SK-N-DZ (cell line): ENCODE measurements at places on chromosomes 13 and 19.

- no peak for DNase-seq
These were observed 147.4 kb downstream of the KDM4B start for GRCh38 chr19:5116292-5116691.

DNA sequence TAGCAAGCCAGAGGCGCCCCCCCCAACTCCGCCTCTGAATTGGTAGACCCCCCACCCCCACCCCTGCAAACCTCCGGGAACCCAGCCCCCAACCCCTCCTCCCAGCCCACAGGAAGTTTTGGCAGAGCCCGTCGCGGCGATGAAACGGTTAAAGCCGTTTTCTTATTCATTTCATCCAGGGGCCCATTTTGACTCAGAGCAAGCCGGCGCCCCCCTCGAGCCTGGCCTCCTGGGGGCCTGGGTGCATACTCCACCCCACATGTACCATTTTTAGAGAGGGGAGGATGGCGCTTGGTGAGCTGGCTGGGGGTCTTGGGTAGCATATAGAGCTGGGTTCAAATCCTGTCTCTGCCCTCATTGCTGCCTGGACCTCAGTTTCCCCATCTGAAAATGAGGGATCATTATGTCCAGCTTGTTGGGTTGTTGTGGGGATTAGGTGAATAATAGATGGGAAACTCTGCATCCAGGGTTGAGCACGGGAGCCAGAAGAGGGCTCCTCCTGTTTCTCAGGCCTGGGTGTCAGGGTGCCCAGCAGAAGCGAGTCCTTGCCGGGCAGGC, 7.9 kb upstream of the JUNB start:
- no peak for DNase-seq

DNA sequence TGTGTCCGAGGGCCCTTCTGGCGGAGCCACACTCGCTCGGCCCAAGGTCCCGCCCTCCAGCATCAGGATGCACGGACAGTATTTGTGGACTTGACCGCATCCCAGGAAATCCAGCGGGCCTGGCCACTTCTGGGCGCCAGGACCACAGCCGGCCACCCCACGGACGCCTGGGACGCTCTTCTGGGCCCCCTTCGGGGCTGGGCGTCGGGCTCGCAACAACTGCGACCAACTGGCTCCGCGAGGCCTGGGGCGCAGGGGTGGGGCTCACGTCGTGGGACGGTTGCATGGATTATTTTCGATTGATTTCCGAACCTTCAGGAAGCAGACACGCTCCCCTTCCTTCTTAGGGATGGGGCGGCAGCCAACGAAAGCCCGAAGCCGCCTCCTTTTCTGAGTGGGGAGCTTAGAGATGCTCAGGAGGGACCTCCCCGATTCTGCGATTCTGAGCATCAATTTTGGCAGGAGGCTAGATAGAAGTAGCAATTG, 521 bp upstream of the NUP58 start:
- no peak for DNase-seq

DNA sequence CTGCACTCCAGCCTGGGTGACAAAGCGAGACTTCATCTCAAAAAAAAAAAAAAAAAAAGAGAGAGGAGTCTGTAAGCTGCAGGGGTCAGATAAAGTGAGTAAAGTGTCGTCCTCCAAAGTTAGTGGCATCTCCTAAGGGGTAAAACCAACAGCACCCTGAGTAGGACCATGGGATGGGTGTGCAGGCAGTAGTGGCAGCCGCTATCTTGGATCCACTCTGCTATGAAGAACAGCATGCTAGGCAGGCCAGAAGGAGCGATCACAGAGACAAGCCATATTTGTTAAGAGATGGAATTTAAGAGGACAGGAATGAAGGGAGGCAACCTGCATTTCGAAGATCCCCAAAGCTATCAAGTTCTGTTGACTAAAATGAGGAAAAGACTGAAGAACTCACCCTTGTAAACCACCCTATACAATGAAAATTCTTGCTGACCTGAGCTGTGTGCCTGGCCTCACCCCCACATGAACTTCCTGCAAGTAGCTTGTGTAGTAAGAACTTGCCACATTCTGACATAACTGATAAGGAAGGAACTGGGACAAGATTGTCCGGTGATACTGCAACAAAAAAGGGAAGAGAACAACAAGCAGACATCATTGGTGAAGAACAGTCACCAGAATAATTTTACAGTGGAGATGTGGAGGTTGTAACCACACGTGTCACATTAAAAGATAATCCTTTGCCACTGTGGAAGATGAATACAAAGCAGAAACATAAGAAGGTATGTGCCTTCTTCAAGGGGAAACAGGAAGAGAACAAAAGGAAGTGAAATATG, 16.2 kb downstream of the DPY19L3 start:
- DNase-seq: no peak

- DNase-seq: no peak
These were observed 322.8 kb downstream of the UQCRFS1 start for GRCh38 chr19:28889941-28890670.

GRCh38 chr19:39136225-39136940, 10.8 kb downstream of the PAK4 start:
- DNase-seq: no peak

DNA sequence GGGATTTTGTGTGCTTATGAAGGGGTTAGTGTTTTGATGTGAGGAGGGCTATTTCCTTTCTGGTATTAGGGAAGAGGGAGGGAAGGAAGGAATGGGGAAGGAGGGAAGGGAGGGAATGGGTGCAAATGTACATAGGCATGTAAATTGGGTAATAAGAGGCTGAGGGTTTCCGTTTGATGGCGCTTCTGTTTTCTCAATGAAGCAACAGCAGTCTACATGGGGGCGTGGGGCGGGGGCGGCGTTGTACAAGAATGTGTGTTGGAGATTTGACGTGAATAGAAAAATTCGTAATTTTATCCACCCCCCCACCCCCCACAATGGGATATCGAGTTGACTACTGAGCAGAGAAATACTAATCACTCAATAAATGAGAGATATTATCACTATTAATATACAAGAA, 52.5 kb downstream of the PDS5B start:
- no peak for DNase-seq

- no peak for DNase-seq
These were observed 9.1 kb downstream of the FOXO1 start for GRCh38 chr13:40657307-40657706.

GRCh38 chr19:7395360-7396066, 46.8 kb downstream of the ARHGEF18 start:
- DNase-seq: no peak

DNA sequence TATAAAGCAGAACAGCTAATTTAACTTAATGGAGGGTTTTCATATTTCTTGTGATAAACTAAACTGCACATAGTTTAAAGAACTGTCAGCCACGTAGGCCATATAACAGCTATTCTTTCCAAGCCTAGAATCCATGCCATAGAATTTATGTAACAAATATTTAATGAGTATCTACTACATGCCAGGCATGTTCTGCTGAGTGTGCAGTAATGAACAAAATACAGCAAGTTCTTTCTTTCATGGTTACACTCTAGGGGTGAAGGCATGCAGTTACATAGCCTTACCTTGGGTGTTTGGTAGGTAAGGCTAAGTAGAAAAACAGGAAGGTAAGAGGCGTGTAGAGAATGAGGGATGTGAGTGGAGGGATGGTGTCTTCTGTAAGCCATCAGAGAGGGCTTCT, 4.6 kb downstream of the URI1 start:
- no peak for DNase-seq

- no peak for DNase-seq
These were observed 194.2 kb upstream of the TSHZ3 start for GRCh38 chr19:31543456-31543855.

DNA sequence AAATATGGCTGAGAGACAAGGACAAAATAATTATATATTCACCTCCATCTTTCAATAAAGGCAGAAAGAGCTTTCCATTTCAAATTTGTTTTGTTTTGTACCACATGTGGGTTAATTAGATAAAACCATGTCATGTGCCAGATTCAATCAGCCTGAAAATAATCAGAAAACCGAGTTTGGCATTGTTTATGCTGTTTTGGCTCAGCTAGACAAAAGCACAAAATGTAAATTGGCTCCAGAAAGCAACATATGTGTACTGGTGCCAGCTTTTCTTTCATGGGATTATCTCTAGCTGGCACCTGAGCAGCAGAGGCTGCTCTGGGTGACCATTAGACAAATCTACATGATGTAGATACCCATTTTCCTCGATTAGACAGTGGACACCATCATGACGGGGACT, 9.2 kb upstream of the DNAJC15 start:
- DNase-seq: peak; percentile 85

GRCh38 chr13:102402290-102402689, 442 bp upstream of the FGF14 start:
- DNase-seq: peak; percentile 95

GRCh38 chr13:110965038-110965754, 50.3 kb upstream of the ANKRD10 start:
- DNase-seq: no peak

GRCh38 chr19:10238172-10238783, 7.1 kb upstream of the S1PR2 start:
- no peak for DNase-seq

GRCh38 chr13:33236021-33236420, 49.5 kb downstream of the STARD13 start:
- no peak for DNase-seq

- DNase-seq: no peak
These were observed 35.1 kb upstream of the FBXL3 start for GRCh38 chr13:77062097-77062496.

GRCh38 chr13:102651892-102652291, 43.0 kb downstream of the METTL21C start:
- DNase-seq: no peak

DNA sequence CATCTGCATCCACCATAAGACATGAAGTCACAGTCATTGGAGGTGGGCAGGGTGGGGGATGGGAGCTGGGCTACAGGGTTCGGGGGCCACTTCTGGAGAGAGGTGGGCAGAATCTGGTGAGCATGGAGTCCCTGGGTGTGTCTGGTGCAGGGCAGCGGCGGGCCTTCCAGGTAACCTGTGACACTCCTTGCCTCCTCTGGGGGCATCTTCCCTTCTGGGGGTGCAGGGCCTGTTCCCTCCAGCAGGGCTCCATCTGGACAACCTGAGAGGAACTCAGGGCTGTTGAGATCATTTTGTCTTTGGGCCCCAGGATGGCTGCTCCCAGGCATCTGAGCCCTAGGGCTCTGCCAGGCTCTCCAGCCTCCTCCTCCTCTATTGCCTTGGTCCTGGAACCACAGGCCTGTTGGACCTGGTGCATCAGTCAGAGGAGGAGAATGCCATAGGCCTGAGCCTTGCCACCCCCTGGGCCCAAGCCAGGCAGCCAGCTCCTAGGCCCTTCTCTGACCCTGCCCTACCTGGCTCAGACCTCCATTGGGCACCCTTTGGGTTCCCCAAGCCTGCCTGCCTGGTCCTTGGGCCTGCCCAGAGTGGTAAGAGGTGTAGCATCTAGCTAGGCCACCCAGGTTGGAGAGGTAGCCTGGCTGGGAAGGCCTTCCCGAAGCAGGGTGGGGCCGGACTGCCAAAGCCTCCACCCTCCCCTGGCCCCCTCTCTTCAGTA, 13.4 kb downstream of the LYL1 start:
- DNase-seq: no peak

DNA sequence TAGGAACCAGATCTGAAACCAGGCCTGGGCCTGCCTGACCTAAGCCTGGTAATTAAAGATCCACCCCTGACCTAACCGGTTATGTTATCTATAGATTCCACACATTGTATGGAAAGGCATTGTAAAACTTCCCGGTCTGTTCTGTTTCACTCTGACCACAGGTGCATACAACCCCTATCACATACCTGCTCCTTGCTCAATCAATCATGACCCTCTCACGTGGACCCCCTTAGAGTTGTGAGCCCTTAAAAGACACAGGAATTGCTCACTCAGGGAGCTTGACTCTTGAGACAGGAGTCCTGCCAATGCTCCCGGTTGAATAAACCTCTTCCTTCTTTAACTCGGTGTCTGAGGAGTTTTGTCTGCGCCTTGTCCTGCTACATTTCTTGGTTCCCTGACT, 27.3 kb upstream of the ZNF562 start:
- DNase-seq: no peak

- no peak for DNase-seq
These were observed 13.6 kb downstream of the POLR1D start for GRCh38 chr13:27635266-27635665.

DNA sequence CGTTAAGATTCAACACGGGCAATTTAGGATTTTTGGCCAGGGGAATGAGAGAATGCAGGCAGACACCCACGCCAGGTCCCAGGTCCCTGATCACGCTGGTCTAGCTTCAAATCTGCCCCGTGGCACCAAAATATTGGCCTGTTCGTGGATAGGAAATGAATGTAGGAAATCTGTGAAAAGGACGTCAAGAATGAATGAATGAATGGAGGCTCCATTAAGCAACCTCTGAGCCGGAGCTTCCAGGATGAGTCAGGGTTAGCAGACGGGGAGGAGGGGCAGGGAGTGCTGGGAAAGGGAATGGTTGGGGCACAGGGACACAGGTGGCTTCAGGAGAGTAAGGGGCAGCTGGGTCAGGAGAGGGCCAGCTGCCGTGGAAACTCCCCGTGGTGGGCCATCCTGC, 4.2 kb downstream of the SULT2B1 start:
- DNase-seq: no peak

GRCh38 chr19:13689085-13689484, 75.2 kb upstream of the MRI1 start:
- DNase-seq: peak; percentile 42

DNA sequence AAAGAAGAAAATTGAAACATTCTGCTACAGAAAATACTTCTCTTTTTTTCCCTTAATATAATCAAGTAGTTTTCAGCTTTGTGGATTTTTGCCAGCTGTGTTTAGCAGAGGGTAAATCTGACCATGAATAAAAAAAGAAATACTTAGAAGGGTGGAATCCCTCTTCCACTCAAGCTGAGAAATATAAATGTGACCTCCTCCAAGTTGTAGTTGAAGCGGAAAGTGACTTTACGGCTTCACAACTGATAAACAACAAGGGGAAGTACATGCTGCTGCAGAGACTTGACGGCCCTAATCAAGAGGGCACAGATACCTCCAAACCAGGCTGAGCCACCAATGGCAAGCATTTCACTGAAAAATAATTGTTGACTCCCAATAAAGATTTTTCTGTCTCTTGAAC, 785.0 kb downstream of the SLITRK5 start:
- no peak for DNase-seq

- DNase-seq: no peak
These were observed 496.2 kb downstream of the COG6 start for GRCh38 chr13:40151673-40152072.

- DNase-seq: peak; percentile 74
These were observed 2.8 kb downstream of the PCDH9 start for GRCh38 chr13:67227131-67227983.

DNA sequence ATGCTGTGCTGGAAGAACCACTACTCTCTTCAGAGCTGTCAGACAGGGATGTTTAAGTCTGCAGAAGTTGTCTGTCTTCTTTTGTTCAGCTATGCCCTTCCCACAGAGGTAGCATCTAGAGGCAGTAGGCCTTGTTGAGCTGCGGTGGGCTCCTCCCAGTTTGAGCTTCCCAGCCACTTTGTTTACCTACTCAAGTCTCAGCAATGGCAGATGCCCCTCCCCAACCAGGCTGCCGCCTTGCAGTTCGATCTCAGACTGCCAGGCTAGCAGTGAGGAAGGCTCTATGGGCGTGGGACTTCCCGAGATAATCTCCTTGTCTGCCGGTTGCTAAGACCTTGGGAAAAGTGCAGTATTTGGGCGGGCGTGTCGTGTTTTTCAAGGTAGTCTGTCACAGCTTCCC, 42.1 kb upstream of the UQCRFS1 start:
- DNase-seq: no peak
